ENCODE measurements at places on chromosomes 1 and 21.

DNA sequence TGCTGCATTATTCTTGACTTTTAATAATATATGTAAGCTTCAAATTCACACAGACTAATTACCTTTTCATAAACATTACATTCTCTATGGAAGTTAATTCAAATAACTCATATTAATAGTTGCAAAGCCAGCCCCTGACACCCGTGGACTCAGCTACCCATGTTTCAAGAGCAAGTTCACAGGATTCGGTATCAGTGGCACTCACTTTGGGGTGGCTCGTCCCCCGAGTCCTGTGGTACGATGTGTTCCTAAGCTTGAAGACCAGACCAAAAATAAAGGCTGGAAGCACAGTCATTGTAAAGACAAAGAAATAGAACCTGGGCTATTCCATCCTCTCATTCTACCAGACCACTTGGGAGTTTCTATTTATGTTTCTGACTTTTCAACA, 70.9 kb downstream of the ITPKB start:
- no peak for DNase-seq

DNA sequence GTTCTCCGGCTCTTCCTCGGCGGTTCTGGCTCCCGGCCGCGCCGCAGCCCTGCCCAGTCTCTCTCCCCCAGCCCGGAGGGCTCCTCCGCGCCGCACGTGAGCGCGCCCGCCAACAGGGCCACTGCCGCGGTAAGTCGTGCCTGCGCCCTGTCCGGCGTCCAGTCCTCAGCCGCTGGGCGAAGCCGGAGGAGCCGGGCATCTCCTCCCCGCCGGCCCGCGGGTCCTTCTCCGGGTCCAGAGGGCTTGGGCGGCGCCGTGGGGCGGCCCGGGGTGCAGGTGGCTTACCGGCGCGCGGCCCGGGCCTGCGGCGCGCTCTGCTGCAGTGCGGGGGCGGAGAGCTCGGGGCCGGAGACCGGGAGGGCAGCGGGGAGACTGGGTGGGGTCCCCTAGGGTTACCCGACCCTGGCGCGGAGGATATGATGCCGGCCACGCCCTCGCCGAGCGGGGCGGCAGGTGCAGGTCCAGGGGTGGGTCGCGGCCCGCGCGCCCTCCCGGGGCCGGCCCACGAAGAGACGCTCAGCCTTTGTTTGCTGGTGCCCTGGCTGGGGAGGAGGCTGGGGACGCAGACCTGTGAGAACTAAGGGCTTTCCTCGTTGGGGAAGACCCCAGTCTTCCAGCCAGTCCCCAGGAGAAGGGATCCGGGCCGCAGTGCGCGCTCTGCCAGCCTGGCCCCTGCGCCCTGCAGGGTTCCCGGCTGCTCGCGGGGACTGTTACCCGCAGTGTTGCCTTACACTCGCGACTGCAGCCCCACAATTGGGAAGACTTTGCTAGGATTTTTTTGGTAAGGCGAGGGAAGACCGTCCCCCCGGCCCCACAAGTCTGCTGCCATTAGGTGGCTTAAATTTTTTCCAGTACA, at the start of gene DOP1B:
DOP1B (plus strand) TSS at position 10 of the 856 bp plus-strand sequence. CDS start 7,910 bp downstream, outside the sequence.
- DNase-seq, result no peak

GRCh38 chr1:18724801-18725200, 94.2 kb downstream of the PAX7 start:
- DNase-seq, result no peak

GRCh38 chr1:19219451-19219850, 9.4 kb upstream of the UBR4 start:
- no peak for DNase-seq

GRCh38 chr1:52558941-52559340, 6.0 kb upstream of the TUT4 start:
- no peak for DNase-seq

DNA sequence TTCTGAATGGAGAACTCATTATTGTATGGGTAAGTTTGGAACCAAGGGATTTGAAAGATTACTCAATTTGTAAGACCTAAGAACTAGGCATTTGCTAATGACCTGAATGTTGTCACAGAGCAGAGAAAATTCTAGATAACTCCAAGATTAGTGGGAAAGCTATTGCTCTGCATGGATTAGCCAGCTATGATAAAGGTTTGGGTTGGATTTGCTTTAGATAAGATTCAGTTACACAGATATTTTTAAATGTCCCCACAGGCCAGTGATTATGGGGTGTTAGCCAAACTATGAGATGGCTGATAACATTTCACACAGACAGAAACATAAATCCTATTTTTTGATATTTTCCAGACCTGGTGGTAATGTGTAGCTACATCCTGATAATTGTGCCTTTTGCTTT, 88.2 kb downstream of the NTPCR start:
- DNase-seq, result no peak

DNA sequence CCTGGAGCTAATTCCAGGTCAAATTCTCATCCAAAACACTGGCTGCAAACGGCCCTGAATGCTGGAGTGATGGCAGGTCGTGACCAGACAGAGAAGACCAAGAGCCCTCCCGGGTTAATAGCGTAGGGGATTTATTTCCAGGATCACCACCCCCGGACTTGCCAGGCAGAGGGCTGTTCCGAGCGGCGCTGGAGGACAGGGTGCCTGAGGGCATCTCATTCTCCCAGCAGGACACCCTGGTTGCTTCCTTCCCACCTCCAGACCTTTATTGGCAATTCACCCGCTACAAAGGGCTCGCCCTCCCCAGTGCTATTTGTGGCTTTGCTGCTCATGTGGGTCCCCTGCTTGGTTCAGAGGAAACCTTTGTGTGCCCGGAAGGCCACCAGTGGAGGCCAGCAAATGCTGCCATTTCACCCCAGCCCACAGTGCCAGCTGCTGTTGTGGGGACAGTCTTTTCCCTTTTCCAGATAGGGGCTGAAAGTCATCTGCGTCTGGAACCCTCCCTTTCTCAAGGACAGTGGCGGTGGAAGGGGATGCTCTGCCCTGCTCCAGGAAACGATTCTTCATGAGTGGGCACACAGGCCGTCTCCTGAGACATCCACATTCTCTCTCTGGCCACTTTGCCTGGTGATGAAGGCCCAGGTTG, 19.0 kb upstream of the C1orf174 start:
- no peak for DNase-seq

GRCh38 chr1:230857077-230857476, 11.2 kb downstream of the C1orf198 start:
- no peak for DNase-seq

DNA sequence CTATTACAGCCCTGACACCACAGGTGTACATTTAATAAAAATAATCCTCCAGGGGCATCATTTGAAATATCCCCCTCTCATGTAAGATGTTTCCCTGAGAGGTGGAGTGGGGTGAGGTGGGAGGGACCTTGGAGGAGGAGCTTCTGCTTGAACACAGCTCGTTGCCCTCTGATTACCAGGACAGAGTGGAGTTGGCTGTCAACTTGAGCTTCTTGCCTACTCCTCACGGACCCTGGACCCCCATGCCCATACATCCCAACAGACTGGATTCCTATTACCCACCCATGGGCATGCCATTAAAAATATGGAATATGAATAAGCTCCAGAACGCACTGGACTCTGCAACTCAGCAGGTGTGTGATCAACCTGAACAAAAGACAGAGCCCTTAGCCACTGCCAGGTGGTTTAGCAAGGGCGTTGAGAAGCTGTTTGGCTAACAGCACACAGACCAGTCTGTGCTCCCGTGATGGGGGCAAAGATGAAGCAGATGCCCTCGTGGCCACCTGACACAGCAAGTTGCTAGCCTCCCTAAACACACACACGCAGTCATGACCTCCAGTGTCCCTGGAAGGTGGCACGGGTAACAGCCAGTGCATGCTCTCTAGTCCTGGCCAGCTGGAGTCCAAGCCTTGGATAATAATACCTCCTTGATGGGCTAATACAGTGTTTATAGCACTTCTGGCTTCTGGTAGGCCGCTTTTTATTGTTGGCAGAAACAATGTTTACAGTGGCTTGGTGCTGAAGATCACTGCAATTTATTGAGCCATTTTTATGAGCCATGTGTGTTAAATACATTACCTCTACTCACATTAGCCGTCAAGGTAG, 155.0 kb downstream of the TOMM20 start:
- no peak for DNase-seq

Data from T1000 (cell line).